ENCODE measurements at places on chromosomes 1 and 21.

- DNase-seq, result no peak
These were observed 424.4 kb upstream of the USP24 start for GRCh38 chr1:55639526-55639925.

- DNase-seq, result peak; percentile 96
These were observed 9.2 kb upstream of the GRHL3 start for GRCh38 chr1:24309762-24310485.

DNA sequence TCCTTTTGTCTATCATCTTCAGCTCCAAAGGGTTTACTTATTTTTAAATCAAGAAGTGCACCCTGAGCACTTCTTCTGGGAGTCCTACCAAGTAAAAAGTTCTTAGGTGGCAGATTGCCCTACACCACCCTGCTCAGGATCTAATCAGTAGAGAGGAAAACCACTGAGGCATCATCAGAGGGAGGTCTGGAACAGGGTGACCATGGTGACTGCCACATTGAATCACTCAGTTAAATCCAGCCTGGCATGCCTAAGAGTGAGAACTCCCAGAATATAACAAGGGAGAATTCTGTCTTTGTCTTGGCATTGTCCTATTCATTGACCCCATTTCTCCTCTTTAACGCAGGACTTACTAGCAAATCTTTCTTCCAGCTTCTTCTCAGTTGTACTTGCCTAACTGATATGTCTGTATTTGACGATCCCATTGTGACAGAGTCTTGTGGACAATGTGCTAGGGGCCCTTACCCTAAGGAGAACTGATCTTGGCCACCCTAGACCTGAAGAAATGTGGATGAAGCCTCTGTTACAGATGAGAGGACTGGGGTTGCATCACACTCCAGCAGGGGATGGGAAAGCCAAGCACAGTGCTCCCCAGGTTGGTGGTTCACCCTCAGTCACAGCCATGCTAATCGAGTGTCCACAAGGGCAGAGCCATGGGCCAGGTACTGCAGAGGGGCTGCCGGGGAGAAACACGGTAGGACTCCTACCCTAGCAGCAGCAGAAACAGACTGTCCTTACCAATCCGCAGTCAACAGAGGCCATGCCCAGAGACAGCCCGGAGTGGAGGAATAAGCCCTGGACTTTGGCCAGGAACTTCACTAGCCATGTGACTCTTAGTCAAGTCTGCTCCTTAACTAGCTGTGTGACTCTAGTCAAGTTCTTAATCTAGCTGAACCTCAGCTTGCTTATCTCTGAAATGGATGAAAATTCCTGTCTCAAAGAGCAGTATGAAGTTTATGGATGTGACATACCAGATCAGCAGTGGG is 15.4 kb downstream of the PKP1 start:
- DNase-seq, result peak; percentile 67

- DNase-seq, result no peak
These were observed 46.5 kb upstream of the COL6A2 start for GRCh38 chr21:46051379-46051770.

GRCh38 chr1:15543589-15544568 is 17.2 kb downstream of the DNAJC16 start:
- no peak for DNase-seq

GRCh38 chr1:38579056-38579455 is 280.5 kb downstream of the RRAGC start:
- no peak for DNase-seq

GRCh38 chr1:168553680-168554553 is 10.1 kb upstream of the XCL2 start:
- DNase-seq, result no peak

- no peak for DNase-seq
These were observed 49.0 kb downstream of the LTN1 start for GRCh38 chr21:28943631-28944030.

- no peak for DNase-seq
These were observed 116.9 kb downstream of the HLCS start for GRCh38 chr21:36849461-36850105.

- peak; percentile 65 for DNase-seq
These were observed at the start of gene MANEAL for GRCh38 chr1:37793773-37794371. Gene MANEAL, plus strand, starts transcription at chr1:37793847. Its CDS starts 336 bp downstream, at chr1:37794183.

DNA sequence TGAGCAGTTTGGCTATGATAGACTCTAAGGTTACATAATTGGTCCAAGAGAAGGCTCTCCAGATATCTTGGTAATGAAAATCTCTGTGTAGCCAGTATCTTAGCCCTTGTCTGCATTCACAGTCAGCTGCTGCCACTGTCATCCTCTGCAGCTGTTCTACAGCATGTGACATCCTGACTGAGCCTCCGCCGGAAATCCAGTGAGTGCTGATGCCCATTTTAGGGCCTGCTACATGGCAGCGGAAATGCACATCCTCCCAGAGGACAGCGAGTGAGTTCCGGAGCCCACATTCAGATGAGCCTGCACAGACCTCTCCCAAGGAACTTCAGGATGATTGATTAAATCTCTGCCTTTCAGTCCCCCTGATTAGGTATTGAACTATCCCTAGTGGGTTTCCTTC is 237.1 kb downstream of the HHIPL2 start:
- DNase-seq, result no peak

DNA sequence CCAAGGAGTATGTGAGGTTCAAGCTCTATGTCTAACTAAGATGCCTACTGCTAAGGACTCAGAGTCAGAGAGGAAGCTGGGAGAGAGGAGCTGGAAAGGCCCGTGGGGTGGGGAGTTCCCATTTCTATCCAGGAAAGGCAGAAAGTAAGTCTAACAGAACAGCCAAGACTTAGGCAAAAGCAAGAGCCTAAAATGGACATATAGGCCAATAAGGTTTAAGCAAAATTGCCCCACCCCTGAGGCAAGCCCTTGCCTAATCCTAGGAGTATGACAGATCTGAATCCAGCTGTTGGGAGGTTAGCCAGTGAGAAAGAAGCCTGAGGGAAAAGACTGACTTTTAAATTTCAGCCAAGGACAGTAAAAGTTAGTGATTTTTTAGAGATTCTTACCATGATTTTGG is 1.6 kb upstream of the KLHDC9 start:
- DNase-seq, result peak; percentile 90

DNA sequence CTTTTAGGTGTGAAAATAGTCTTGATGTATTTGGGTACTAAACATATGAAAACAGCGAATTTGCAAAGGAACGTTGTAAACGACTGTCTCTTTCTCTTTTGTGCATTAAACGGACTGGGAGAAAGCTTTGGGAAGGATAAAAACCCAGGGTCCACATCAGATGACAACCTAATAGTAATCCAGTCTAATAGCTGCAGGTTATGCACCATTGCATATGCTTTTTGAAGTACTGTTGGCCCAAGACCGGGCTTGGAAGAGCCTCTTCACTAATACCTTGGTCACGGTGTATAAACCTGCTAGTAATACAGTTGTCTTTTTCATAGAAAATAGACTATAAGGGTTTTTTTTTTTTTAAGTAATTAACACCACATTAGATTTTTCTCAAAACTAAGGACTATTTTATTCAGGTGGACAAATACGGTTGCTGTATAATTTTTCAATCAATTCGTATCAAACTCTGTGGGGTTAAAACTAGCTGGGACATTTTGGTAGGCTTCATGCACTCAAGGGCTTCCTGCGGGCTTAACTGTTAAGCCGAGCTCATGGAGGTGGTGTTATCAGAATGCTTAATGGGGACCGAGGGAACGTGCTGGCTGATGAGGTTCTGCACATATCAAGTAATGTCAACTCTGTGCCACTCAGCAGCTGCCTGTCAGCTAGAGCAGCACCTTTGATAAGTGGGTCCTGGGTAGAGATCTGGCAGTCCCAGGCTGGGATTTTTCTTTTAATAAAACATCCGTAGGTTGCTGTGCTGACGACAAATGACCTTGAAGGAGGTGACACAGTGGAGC is 2.1 kb downstream of the RYR2 start:
- DNase-seq, result no peak

GRCh38 chr21:31865429-31865970 is 7.3 kb upstream of the HUNK start:
- no peak for DNase-seq

- DNase-seq, result no peak
These were observed 16.4 kb upstream of the RNF186 start for GRCh38 chr1:19831441-19831840.

GRCh38 chr1:150561254-150561973 is 12.2 kb downstream of the ADAMTSL4 start:
- peak; percentile 99 for DNase-seq

GRCh38 chr1:53662169-53662568 is 76.8 kb downstream of the GLIS1 start:
- DNase-seq, result no peak

DNA sequence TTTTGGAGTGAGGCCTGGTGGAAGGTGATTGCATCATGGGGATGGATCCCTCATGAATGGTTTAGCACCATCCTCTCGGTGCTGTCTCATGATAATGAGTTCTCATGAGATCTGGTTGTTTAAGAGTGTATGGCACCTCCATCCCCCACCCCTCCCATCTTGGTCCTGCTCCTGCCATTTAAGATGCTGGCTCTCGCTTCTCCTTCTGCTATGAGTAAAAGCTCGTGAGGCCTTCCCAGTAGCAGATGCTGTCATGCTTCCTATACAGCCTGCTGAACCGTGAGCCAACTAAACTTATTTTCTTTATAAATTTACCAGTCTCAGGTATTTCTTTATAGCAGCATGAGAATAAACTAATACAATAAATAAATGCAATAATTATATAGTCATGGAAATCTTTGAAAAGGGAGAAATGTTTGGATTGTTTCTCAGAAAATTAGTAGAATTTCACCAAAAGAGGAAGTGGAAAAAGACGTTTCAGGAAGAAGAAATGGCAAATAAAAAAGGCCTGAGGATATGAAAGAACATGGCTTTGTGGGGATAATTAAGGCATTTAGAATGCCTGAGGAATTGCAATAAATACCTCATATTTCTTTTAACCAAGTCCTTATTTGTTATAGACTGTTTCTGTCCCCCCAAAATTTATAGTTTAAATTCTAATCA is 451.2 kb upstream of the ADGRL4 start:
- DNase-seq, result no peak

DNA sequence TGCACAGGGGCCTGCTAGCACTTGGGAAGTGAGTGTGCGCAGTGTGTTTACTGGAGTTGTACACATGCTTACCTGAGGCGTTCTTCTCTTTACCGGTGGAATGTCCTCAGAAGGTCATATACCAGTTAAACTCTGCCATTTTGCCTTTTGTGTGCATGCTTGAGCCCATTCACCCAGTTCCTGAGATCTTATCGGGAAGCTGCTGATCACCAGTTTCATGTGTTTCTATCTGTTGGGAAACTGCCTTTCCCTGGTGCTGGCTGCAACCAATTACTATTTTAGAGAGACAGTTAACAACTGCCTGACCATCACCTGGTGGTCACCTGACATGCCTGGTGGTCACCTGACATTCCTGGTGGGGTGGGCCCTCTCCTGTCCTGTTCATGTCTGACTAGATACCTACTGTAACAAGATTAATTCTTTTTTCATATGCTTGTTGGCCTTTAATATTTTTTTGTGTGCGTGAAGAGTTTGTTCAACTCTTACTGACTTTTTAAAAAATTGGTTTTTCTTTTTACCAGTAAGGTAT is 137.0 kb downstream of the RASAL2 start:
- DNase-seq, result no peak

- DNase-seq, result no peak
These were observed 85.9 kb downstream of the PGM1 start for GRCh38 chr1:63679076-63679475.

DNA sequence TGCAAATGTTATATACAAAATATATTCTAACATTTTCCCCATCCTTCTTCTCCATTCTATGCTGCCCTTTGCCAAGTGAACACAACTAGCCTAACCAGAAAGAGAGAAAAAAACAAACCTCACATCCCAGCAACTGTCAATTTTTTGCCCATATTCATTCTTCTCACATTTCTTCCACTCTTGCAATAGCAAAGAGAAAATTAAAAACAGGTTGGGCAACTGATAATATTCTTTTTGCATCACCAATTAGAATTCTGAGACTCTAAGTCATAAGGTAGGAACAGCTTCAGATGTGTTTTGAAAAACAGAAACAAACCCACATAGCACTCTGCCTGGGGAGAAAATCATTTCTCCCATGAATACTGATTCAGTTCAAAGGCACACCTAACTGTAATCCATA is 25.2 kb upstream of the EXO1 start:
- DNase-seq, result no peak

DNA sequence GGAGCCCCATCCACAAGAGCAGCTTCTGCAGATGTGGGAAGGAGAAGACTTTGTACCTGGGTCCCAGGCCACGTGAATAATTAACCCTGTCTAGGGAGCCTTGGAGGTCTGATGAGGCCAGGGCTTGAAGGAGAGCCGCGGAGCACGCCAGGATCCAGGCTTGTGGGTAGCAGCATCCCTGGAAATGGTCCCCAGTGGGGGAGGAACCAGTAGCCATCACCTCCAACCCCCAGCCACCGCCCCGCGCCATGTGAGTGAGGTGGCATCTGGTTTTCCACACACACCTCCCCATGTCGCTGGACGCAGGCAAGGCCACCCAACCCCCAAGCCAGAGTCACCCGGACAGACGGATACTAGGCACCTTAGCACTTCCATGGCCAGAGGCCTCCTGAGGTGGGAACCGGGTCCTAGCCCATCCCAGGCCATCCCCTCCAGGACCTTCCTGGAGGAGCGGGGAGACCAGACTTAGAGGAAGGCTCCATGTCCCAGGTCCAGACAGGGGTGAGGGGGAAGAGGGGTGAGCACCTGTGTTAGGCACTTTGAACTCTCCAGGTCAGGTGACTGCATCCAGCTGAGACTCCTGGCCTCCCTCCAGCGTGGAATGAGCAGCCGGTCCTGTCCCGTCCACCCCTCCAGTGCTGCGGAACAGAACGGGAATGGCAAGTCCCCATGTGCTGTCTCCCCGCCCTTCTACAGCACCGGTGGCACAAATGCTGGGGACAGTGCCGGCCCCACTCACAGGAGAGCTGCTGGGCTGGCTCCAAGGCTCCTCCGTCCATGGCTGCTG is 53.2 kb downstream of the RIPK4 start:
- DNase-seq, result no peak

DNA sequence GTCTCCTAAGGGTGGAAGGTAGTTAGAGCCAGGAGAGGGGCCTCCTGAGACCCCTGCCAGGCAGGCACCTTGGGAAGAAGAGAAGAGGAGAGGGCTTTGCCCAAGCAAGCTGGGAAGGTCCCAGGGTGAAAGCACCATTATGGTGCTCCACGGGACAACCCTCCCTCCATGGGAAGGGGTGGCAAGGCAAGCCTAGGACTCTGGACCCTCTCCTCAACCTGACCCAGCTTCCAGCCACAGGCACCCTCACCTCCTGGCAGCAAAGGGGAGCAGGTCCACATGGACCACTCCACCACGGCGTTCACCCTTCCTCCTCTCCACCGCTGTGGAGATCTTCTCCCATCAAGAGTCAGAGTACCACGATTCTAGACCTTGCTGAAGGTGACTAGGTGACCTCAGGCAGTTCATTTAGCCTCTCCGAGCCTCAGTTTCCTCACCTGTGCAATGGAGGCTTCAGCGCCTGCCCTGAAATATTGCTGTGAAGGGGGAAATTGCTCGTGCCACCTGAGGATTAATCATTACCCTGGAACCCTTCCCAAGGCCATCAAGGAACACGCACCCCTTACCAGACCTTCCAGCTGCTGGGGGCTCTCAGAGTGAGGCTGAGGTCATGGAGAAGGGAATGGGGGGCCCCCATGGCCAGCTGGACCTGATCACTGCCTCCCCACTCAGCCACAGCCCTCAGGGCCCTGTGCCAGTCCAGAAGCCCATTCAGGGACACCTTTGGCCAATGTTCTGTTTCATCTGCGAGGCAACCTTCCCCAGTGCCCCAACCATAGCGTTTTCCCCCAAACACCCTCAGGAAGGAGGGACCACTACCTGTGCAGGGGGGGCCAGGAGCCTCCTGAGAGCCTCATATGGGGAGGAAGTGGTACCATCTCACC is 1.6 kb downstream of the RAP1GAP start:
- no peak for DNase-seq

- DNase-seq, result no peak
These were observed 50.9 kb upstream of the KCNJ15 start for GRCh38 chr21:38205940-38206339.

Measured in epithelial cell of esophagus (primary cell).